ENCODE measurements at places on chromosomes 5 and 9.

GRCh38 chr9:7245976-7246580 is 488.3 kb downstream of the KDM4C start:
- DNase-seq: no peak

DNA sequence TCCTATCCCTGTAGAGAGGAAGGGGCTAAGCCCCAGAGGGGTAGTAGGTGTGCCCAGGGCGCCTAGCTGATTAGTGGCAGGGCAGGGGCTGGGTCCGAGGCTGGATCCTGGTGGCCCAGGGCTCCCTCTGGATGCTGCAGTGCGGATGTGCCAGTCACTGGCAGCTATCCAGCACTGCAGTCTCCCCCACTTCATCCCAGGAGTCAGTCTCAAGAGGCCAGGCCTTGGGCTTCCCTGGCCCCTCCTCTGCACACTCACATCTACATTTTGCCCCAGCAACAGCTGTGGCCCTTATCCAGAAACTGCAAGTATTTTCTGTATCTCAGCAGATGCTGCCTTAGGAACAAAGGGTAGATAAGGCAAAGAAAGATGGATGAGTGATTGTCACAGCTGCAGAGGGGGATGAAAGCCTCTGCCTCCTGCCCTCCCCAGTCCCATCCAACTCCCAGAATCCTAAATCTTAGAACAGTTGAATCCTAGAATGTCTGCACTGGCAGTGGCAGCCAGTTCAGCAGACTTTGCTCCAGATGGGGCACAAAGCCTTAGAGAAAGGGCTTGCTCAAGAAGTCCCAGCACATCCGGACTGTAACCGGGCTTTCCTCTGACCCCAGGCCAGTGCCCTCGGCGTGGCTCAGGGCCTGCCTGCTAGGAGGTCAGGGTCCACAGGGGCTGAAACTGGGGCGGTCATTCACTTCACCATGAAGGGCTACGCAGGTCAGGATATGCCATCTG is 1.6 kb downstream of the ANXA6 start:
- DNase-seq: peak; percentile 63

DNA sequence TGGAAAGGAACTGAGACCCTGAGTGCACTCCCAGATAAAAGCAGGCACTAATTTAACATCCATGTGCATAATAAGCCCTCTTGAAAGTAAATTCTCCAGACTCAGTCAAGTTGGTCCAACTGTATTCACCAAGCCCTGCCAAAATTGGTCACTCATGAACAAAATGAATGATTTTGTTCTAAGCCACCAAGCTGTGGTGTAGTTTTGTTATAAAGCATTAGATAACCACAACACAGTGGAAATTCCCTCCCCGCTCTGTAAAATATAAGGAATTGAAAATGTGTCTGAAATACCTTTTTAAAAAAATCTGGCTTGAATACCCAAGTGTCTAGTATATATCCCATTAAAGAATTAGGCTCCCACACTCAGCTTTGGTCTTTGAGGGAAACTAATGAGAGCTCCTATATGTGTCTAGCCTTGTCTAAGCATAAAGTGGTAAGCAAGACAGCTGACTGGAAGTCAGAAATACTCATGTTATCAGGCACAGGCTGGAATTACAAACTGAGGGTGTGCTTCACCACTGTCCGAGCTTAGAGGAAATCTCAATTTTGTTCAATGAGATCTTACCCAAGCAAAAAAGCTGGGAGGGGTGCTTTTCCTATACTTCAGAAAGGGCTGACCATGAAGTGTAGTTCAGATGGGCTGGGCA is 33.2 kb downstream of the IDNK start:
- no peak for DNase-seq

GRCh38 chr9:115650768-115651167 is 502.8 kb upstream of the PAPPA start:
- DNase-seq: peak; percentile 95

DNA sequence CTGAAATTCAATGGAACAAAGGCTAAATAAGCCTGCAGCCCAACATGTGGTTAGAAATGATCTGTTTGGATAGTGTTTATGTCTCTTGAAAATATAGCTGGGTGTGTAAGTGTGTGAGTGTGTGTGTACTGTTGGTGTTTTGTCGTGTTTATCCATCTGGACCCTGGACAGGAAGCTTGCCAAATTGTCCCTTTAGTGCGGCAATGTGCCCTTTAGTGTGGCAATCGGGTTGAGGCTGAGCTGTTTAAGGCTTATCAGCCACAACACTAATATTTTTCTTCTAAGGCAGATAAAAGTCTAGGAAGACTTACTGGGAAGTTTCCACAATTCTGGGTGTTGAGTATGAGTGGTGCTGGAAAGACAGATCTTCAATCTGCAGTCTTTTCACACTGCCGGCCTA is 180.2 kb downstream of the YTHDC2 start:
- no peak for DNase-seq

DNA sequence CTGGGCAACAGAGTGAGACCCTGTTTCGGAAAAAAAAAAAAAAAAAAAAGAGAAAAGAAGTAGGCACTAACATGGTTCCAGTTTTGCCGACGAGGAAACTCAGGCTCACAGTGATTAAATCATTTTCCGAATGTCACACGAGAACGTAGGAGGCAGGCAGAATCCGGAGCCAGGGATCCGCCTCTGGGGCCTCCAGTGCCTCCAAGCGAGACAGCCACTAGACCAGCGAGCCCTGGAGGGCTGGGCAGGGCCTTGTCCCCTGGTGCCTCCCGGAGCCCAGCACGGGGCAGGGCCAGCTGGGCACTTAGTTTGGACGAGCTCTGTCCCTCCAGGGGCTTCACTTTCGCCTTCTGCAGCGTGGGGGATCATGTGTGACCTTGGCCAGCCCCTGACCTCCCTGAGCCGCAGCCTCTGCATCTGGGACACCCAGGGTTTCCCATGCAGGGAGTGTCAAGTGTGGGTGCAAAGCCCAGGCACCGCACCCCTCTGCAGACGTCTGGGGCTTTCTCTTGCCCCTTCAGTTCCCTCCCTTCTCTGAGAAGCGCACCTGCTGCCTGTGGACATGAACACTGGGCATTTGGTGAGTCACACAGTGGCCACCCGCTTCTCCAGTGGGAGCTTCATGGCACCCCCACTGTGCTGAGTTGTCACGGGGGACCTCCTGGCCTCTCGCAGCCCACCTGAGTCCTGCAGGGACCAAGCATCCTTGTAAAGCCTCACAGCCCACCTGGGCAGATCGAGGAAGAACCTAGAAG is 80.3 kb downstream of the RXRA start:
- DNase-seq: no peak

- no peak for DNase-seq
Measured at GRCh38 chr9:79555474-79556089, 16.2 kb upstream of the TLE4 start.

- no peak for DNase-seq
Measured at GRCh38 chr9:107335331-107335730, 52.3 kb downstream of the RAD23B start.

GRCh38 chr5:142746532-142747433 is 23.4 kb upstream of the ARHGAP26 start:
- DNase-seq: peak; percentile 68

GRCh38 chr5:102114525-102115069 is 181.5 kb downstream of the SLCO4C1 start:
- no peak for DNase-seq

DNA sequence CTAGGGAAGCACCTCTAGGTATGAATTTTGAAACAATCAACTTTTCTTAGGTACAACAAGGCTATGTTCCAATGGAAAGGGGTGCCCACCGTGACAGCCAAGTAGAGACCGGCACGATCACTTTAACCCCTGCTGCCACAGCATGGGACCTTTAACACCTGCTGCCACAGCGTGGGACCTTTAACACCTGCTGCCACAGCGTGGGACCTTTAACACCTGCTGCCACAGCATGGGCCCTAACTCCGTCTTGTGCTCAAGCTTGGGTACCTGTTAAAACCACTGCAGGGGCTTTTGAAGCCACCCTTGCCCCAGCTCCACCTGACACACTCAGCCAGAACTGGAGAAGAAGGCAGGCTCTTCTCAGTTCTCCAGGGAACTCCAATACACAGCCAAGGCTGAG is 18.2 kb upstream of the MXD3 start:
- no peak for DNase-seq

- DNase-seq: no peak
Measured at GRCh38 chr9:119372951-119373350, 3.7 kb upstream of the BRINP1 start.

DNA sequence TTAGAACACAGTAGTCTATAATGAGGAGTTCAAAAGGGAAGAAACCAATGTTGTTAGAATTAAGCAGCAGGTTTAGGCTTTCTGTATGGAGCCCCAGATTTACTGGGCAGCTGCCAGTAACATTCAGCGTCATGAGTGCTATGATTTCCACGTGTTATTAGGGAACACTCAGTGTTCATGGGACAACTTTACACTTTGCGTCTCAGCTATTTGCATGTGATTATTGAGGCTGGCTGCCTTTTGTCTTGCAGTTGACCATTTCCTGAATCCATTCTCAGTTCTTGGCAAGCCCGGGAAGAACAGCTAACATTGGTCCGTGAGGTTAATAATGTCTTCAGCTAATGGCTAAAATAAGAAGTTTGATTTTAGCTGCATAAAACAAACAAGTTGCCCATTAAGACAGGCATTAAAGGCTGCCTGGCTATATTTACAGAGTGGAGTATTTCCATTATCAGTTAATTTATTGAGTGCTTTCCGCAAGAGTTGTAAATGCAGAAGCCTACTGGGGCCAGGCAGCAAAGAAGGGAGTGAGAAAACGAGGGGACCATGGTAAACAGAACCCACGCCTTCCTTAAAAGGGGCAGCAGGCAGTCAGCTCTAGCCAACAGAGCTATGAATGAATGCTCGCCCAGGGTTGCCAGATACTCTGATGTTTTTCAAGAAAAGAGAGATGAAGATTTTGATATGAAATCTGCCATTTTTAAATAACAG is 120.9 kb downstream of the PIP5K1B start:
- DNase-seq: no peak

- DNase-seq: peak; percentile 80
Measured at GRCh38 chr5:9059920-9060691, 485.8 kb downstream of the SEMA5A start.

- no peak for DNase-seq
Measured at GRCh38 chr5:145787507-145787906, 47.6 kb downstream of the PRELID2 start.

- peak; percentile 49 for DNase-seq
Measured at GRCh38 chr9:34653151-34654072, 1.4 kb downstream of the IL11RA start.

GRCh38 chr5:93995126-93995621 is 253.8 kb upstream of the POU5F2 start:
- DNase-seq: peak; percentile 33

DNA sequence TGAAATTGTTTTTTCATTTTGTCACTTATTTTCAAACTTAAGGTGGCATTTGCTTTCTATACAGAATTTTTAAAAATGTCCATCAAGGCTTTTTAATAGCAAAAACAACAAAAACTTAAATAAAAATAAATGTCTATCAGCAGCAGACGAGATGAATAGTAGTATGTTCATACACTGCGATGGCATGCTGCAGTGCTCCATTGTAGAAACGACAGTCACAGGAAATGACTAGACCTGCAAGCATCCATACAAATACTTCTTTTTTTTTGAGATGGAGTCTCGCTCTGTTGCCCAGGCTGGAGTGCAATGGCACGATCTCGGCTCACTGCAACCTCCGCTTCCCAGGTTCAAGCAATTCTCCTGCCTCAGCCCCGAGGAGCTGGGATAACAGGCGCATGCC is 41.4 kb downstream of the COL23A1 start:
- peak; percentile 40 for DNase-seq

GRCh38 chr9:36433386-36433785 is 33.3 kb upstream of the RNF38 start:
- DNase-seq: no peak

DNA sequence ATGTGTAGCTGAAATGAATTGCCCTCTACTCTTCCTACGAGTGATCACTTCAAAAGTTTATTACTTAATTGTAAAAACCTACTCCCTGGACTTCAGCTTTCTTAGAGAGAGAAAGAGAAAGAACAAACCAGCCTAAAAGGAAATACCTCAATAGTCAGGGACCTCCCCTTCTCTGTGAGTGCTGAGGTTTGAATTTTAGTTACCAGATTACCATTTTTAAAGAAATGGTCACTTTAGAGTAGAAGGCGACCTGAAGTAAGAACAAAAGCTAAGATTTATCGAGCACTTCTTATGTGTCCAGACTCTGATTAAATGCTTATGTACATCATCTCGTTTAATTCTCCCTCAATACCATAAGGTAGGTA is 11.3 kb downstream of the RAPGEF1 start:
- no peak for DNase-seq

DNA sequence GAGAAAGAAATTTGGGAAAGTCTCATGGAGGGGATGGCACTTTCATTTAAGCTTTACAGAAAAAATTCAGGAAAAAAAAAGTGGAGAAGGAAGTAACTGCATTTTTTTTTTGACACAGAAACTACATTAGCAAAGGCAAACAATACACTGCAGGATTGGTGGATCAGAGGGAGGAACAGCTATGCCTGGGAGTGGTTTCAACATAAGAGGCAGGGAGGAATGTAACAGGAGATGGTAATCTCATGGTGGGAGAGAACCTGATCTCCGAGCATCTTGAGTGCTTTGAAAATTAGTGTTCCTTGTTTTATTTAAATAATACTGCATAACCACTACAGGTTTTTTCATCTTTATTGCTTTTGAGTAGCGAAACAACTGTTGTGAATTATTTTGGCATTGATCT is 249.4 kb downstream of the FAM170A start:
- no peak for DNase-seq

- no peak for DNase-seq
Measured at GRCh38 chr5:171848006-171848405, 62.4 kb downstream of the SMIM23 start.

DNA sequence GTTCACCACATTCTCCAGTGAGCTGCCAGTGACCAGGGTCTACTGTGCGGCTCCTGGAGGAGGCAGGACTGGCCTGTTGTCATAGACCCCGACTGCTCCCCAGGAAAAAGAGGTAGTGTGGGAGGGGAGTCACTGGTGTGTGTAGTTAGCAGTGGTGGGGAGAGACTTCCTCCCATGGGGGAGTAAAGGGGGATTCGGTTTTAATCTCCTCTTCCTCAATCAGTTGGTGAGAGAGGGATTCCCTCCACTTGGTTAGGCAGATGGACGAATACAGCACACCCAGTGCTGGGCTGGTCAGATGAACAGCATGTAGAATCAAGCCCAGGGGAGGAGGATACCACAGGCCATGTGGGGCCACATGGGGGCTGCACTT is 207.6 kb upstream of the S1PR3 start:
- no peak for DNase-seq

- DNase-seq: no peak
Measured at GRCh38 chr5:124240732-124241131, 505.7 kb downstream of the ZNF608 start.

DNA sequence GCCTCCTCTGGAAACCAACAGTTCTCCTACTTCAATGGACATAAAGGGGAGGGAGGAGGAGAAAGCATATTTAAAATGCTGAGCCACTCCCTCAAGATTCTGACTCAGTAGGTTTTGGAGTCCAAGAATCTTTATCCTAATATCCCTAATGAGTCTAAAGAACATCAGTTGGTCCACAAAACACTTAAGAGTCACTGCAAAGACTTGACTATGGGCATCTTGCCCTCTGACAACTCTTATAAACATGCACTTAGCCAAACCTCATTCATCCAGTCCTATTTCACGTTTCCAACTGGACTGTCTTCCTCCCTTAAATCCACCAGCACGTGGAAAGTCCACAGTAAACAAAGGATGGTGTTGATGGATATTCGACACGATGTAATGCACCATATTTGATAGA is 172.5 kb downstream of the FAM114A2 start:
- DNase-seq: no peak

GRCh38 chr5:38451074-38451725 is 105.2 kb downstream of the LIFR start:
- no peak for DNase-seq
